Stimulated activated CD4-positive, alpha-beta T cell treated with anti-CD3 and anti-CD28 coated beads, TNF-alpha, amount 100 ng/mL, for 48 hours (primary cell): ENCODE measurements at places on chromosomes 3 and 15.

GRCh38 chr3:11539218-11539617 lies 104.5 kb downstream of the VGLL4 start:
- DNase-seq: no peak

GRCh38 chr3:101529816-101530685 lies 17.0 kb upstream of the SENP7 start:
- no peak for DNase-seq

DNA sequence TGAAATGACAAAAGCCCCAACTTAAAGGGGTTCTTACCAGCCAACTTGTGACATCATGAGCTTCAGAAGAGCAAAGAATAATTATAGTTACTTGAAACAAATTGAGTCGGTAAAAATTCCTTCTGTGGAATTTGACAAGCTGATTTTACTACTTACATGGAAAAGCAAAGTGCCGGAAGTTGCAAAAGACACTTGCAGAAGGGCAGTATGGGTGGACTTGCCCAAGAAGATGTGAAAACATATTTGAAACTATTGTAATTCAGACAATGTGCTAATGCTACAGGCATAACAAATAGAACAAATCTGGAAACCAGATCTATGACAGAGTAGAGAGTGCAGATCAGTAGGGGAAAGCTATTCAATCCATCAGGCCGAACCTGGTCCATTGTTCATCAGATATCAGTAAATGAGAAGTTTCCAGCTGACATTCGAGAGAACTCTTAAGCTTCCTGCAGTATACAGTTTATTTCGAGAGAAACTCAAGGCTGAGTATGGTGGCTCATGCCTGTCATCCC lies 2.5 kb upstream of the KIF7 start:
- DNase-seq: no peak

DNA sequence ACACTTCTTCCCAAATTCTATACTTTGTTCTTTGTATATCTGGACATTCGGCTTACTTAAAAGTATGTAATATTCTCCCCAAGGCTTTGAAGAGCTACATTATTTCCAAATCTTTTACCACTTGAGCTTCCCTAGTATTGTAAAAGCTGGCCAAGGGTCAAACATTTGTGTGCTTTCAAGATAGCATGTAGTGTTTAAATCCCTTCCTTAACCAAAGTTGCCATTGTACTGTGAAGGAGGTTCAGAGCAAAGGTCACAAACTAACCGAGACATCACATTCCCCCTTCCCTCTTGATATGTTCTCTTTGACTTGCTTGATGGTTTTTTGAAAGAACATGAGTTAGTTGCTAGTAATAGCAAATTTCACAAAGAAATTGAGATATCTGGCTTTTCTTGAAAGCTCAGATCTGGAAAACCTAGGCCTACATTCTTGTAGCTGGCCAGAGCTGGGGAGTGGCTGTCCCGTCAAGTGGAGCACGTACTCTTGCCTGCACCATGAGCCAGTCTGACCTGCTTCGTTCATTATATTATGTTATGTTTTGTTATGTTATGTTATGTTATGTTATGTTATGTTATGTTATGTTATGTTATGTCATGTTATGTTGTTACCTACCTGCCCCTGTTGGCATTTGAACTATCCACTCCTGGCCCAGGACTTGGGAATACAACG lies 60.2 kb downstream of the FILIP1L start:
- DNase-seq: no peak

DNA sequence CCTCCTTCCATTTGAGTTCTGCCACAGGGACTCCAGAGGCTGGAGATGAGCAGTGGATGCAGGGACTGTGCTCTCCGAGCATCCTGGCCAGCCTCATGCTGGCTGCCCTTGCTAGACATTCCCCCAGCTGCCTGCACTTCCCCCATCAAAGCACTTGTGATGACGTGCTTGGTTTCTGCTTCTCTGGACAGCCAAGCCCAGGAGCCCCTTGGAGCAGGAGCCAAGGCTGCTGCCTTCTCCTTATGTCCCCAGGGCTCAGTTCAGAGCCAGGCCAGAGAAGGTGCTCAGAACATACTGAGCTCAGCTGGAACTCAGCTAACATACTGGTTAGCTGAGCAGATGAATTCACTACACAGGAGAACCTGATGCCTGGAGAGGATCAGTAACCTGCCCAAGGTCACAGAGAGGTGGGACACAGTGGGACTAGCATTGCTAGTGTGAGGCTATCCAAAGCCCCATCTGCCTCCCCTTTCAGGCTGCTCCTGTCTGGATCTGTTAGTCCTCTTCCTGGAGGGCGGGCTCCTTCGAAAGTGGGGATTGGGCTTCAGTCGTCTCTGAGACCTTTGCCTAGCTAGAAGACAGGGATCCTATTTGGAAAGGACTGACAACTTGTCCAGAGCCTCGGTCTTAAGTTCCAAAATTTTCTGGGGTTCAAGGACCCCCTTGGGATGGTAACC lies 4.3 kb downstream of the PCBP4 start:
- DNase-seq: no peak

GRCh38 chr3:187403768-187404288 lies 35.6 kb downstream of the RTP4 start:
- no peak for DNase-seq

DNA sequence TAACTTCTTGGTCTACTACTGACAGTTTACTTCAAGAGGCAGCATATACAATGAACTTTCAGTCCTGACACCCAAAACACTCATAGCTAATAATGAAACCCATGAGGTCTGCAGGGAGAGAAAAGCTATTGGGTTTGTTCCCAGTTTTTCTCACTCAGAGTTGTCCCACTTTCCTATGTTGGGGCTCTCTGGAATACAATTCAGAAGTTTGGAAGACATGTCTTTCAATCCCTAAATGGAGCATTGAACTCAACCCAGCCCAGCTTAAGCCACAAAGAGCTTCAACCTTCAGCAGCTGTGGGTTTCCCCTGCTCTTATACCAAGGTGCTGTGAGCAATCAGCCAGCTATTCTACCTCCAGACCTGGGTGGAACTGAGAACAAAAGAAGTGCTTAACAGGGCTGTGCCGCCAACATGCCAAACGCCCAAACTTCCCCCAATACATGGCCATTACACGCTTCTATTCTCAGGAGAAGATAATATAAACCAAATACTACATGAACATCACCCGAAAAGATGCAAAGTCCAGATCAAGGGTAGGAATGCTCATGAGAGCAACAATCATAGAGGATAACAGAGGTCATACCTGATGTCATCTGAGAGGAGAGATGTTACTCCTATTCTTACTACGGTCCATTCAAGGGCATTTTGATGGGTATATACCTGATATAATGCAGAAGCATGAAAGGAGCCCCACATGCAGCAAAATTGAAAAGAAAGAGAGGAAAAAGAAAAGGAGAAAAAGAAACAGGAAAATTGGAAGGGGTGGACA lies 131.2 kb upstream of the TGFBR2 start:
- no peak for DNase-seq

- DNase-seq: no peak
Measured at GRCh38 chr3:129286081-129286480, 7.4 kb downstream of the HMCES start.

- DNase-seq: no peak
Measured at GRCh38 chr15:63442080-63442479, 60.4 kb upstream of the CA12 start.

- DNase-seq: no peak
Measured at GRCh38 chr3:186451371-186451770, 89.3 kb upstream of the DGKG start.

GRCh38 chr3:138974462-138974861 lies 27.4 kb downstream of the FOXL2NB start:
- DNase-seq: no peak

GRCh38 chr15:40029979-40030893 lies 8.7 kb downstream of the SRP14 start:
- DNase-seq: no peak
